Right cardiac atrium (tissue), 5 donors: ENCODE measurements at places on chromosomes 1 and 21. TPM values are rescaled to one million over a fixed set of nuclear protein-coding genes. Genes with fewer than 3 reads are reported as not detected.
A peak's percentile ranks its signal among the peaks of the same experiment; 100 is the strongest.

The ZSWIM5 gene
- polyA plus RNA-seq = 0.68 TPM

The TMEM81 gene
- 2.6 TPM for polyA plus RNA-seq

The NUP210L gene
- polyA plus RNA-seq = not detected

The ZNF683 gene
- not detected for polyA plus RNA-seq

The DESI2 gene
- 12.1 TPM for polyA plus RNA-seq

The HUNK gene
- 0.07 TPM for polyA plus RNA-seq

The CLCA2 gene
- not detected for polyA plus RNA-seq

The OR2L2 gene
- polyA plus RNA-seq = not detected

The ANGEL2 gene
- polyA plus RNA-seq = 10.2 TPM

DNA sequence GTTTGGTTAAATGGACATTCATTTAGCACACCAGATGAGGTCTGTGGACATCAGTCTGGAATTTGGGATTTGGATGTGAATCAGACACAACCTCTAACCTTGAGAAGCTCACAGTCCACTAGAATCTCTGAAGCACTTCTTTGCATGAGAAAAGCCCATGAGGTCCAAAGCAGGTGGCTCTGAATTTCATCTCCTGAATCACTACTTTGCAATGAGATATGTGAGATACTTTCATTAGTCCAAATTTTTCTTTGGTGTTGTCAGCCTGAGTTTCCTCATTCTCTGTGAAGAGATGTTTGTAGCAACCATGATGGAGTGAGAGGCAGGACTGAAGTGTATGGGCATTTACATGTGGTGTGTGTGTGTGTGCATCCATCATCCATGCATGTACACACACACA lies 16.5 kb upstream of the LCE2D start:
- no peak for DNase-seq

DNA sequence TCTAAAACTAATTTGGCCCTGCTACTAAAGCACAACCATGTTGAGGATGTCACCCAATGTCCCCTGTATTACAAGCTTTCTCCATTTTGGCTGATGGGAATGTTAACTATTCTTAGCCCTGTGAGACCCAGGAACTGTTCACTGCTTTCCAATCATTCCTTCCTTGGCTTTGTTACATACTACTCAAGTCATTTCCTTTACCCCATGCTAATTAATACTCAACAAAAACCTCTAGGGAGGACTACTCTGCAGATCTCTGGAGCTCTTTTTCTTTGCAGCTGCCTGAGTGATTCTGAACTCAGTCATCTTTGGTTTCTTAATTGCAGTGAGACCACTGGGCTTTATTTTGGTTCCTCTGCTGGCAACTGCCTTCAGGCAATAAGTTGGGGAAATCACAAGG lies 23.3 kb upstream of the RPE65 start:
- no peak for DNase-seq

DNA sequence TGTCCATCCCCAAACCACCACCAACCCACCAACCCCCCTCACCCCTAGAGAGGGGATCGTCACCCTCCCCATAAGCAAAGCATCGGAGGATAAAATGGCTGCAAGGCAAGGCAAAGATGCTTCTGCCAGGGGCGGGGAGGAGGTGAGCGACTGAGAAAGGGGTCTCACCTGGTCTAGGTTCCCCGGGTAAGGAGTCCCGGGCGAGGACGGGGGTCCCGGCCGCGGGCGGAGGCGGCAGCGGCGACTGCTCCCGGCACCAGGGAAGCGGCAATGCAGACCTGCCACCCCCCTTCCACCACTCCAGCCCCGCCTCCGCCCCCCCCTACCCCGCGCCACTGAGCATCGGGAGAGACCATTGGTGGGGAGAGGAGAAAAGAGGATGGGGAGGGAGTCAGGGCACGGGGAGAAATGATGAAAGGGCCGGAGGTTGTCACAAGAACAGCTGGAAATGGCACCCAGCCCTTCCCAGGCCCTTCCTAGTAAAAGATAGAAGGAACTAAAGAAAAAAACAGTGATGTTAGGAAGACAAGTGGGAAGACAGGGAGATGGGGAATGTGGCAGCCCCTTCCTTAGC lies at the start of gene SV2A:
Gene SV2A, minus strand, starts transcription at position 274 of the 574 bp plus-strand sequence. CDS start 4,004 bp downstream, outside the sequence.
- DNase-seq = peak; percentile 54

GRCh38 chr1:209882942-209883340 lies 55.1 kb upstream of the SYT14 start:
- DNase-seq = no peak

GRCh38 chr1:202689493-202690342 lies 20.5 kb downstream of the SYT2 start:
- no peak for DNase-seq

DNA sequence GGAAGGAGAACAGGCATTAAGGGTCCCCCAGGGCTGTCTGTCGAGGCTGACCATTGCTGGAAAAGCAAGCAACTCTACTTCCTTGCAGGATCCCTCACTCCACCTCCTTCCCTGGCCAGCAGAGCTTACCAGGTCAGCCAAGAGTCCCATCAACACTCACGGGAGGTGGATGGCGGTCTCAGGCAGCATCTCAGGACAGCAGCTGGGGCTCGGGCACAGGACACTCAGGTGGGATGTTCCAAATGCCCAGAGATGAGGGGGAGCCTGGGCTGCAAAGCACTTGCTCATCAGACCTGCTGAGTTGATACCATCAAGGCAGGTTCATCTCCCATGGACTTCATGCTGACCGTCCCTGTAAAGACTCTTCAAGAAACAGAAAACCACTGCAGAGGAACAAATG lies 559.8 kb downstream of the NPHP4 start:
- no peak for DNase-seq

DNA sequence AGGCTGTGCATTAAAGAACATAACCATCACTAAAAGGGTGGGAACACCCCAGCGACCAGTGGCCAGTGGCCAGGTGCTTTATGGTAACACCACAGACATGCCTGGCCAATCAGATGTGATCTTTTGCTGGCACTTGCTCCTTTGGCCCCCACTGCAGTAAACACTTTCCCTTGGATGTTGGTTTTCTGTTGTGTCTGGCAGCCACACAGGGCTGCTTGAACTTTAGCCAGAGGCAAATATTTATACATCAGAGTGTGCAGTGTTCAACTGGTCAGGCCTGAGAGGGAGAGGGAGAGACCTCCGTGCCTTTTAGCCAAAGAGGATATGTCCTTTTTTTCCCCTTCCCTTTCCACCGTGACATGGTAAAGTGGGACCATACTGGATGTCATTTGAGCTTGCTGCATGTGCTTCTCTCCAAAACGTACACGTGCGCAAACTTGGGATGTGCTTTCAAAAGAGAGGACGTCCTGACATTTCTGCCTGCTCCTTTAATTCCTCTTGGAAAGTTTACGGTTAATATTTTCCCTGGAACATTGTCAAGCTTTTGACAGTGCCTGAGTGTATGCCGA lies 101.2 kb downstream of the NFIA start:
- peak; percentile 44 for DNase-seq

DNA sequence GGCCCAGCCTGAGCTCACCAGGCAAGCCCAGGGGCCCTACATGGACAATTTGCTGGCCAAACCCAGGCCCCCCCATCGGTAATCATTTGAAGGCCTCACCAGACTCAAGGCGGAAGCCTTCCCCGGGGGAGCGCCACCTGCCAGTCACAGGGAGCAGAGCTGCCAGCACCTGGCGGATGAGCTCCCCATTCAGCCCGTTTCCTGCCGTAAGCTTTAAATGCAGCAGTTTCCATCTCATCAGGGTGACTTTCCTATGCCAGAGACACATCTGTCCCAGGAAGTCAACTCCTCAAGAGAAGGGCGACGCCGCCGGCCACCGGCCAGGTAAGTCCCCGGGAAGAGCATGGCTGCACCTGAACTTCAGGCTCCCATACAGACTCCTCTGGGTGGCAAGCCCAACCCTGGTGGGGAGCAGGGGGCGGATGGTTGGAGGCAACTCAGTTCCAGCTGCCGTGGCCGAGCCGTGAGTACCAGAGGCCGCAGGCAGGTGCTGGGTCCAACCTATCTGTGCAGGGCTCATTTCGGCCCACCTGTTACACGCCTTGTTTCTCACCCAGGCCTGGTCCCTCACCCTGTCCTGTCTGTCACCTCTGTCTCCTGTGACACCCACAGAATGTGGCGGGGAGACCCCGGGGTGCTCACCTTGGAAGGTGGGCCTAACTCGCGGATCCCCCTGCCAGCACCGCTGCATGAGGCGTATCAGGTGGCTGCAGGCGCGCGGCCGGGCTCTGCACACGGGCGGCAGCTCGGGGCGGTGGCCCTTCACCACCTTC lies 20.7 kb downstream of the RIPK4 start:
- no peak for DNase-seq

DNA sequence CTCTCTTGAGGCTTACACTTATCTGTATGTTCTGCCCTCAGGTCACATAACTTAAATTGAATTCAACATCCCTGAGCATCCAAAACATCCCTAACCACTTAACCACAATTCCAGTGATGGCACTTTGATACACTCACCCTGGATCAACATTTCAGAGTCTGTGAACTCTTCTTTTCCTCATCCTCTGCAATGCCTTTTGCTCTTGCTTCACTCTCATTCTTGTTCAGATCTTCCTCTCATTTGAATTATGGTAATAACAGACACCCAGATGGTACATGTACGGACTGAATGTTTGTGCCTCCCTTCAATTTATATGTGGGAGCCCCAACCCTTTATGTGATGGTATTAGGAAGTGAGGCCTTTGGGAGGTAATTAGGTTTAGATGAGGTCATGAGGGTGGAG lies 33.4 kb downstream of the PTGER3 start:
- DNase-seq = no peak

GRCh38 chr1:116754198-116754977 lies at the start of gene CD2:
CD2 (plus strand) TSS chr1:116754430; CDS start chr1:116754493, 63 bp downstream.
- DNase-seq = no peak

DNA sequence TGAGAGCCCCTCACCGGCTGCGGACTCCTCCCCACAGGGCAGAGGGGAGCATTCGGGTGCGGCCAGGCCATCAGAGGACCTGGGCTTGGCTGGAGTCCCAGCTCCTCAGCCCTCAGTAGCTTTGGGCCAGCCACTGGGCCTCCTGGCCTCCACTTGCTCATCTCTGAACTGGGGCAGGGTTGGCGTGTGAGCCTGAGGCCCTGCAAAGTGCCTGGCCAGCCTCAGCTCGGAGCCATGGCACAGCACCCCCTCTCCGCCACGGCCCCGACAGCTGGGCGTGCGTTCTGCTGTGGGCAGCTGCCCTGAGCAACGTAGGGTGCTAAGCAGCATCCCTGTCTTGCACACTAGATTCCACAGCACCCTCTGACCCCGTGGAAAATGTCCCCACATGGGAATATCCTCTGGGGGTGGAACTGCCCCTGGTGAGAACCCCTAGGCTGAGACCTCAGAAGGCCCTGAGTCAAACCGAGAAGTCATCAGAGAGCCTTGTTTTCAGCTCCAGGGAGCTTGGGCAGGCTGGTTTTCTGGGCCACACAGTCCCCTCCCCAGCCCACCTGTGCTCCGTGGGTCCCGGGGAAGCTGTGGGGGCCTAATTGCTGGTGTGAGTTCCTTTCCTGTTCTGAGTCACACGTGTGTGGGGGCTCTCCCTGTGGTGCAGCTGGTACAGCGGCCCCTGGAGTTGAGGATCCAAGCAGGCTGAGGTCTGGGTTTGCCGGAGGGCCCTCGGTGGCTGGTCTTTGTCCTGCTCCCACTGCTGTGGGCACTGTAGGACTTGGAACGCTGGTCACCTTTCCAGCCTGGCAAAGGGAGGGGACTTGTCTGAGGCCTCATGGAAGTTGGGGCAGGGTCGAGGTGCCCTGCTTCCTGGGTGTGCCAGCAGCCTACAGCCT lies 24.5 kb downstream of the TP73 start:
- DNase-seq = peak; percentile 42

DNA sequence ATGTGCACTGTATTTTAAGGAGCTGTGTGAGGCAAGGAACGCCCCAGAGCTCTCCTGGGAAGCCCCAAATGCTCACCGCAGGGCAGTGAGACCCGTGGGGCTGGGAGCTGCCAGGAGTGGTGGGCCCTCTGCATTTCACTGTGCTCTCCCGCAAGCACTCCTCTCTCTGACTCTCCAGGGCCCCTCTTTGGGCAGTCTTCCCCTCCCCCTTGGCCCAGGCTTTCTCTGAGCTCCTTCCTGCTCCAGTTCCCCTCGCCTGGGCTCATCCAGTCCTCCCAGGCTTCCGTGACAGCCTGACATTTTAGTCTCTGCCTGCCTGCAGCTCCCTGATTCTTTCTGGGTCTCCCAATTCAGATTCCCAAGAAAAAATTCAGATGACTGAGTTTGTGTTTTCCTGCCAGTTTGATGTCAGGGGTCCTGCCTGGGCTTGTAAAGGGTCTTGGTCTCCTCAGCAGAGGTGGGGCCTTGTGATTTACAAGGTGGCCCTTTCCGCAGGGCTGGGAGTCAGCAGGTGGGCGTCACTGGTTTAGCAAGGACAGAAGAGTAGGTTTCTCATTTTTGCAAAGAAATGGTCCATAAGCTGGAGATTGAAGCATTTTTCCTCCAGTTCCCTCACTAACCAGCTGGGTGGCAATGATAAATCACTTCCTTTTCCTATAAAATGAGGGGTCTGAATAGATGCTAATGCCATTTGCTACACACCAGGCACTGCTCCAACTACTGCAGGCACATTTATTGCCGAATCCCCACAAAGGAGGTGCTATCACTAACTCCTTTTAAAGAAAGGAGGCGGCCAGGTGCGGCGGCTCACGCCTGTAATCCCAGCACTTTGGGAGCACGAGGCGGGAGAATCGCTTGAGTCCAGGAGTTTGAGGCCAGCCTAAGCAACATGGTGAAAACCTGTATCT lies 1.9 kb upstream of the CA6 start:
- DNase-seq = no peak

DNA sequence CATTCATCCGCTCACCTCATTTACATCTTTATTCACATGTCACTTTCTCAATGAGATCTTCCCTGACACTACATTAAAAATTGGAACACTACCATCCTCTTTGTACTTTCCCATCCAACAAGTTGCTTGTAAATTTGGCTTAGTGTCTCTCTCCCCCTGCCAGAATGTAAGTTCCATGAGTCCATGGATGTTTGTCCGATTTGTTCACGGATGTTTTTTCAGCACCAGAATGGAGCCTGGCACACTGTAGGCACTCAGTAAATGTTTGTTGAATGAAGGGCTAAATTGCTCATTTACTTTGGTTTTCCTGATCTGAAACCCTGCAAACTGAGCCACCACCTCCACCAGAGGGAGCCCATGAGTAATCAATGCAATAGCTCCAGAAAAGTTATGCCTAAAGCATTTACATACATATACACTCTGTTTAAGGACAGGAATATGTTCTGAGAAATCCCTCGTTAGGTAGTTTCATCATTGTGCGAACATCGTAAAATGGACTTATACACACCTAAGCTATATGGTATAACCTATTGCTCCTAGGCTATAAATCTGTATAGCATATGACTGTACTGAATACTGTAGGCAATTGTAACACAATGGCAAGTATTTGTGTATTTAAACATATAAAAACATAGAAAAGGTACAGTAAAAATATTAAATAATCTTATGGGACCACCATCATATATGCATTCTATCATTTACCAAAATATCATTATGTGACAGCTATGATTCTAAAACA lies 2.8 kb upstream of the EYA3 start:
- DNase-seq = peak; percentile 88

DNA sequence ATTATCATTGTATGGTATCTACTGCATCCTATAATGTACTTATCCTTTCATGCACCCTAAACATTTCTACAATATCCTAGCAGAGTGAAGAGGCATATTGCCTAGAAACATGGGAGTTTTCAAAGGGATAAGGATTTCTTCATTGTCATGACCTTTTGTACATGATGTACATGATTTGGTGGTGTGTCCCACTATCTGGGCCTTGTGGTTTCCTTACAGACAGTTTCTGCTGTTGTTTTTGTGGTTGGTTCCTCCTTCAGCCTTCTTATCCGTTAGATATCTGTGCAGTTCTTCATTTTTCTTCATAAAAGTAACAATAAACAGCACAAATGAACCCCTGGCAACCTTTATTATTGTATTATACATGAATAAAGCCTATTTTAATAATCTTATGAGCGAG lies 70.4 kb upstream of the BACH1 start:
- DNase-seq = no peak

GRCh38 chr1:205849619-205850355 lies at the start of gene PM20D1:
PM20D1 (minus strand) TSS chr1:205850132; CDS start chr1:205850072, 60 bp downstream.
- peak; percentile 92 for DNase-seq

- no peak for DNase-seq
Observed at GRCh38 chr1:38784452-38785284, 74.9 kb downstream of the RRAGC start.
